ENCODE measurements at places on chromosomes 16 and 17.
A peak's percentile ranks its signal among the peaks of the same experiment; 100 is the strongest.

GRCh38 chr16:56334761-56335160, 90.6 kb downstream of the AMFR start:
- DNase-seq, result no peak

GRCh38 chr17:1945621-1946020, 79.5 kb downstream of the RTN4RL1 start:
- DNase-seq, result no peak

- no peak for DNase-seq
These were observed 6.3 kb downstream of the SNX20 start for GRCh38 chr16:50674831-50675230.

DNA sequence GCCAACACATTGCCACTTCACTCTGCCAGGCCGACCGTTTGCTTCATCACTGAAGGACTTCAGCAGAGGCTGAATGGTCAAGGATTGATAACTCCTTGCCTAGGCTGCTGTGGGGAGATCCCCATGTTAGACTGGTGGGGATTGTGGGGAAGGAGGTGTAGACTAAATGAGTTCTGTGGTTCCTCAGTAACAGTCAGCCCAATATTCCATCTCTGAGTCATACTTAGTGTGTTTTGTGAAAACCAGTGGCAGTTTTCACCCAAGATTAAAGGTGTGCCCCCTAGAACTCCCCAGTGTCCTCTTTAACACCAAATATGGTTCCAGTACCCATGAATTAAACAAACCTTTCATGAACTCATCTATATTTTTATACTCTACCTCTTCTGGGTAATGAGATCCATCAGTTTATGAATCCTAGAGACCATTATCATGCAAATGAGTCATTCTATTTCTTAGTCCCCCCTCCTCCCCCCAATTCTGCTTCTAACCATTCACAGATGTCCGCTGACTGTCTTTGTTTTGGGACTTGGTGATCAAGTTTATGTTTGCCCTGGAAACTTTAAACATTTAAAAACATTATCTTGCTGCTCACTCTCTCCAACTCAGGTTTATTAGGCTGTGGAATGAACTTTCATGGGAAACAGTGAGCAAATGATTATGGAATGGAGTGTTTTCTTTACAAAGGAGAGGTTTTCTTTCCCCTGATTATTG, 66.8 kb upstream of the GAS7 start:
- no peak for DNase-seq

GRCh38 chr17:47240806-47241205, 12.8 kb upstream of the ITGB3 start:
- no peak for DNase-seq

DNA sequence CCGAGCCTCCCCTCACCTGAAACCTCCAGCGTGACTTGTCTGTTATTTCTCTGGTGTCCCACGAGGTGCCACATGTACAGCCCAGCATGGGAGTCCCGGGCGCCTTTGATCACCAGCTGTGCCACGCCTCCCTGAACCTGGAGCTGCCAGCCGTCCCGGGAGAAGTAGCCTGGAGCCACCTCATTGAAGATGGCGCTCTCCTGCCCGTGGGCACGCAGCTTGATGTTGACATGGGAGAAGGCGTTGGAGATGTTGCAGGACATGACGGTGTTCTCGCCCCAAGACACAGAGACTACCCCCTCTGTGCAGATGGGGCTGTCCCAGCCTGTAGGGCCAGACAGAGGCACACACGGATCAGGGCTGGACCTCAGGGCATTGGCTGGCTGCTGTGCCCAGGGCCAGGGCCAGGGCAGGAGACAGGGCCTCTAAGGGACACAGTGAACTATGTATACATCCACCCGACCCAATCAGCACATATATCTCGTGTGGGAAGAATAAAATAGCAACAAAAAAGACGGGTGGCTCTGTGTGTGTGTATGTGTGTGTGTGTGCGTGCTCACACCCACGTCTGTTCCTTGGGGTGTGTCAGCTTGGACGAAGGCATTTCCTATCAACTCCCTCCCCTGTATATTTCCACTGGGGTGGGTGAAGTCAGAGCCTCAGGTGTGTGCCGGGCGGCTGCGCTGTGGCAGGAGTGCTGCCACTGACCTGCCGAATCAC, 7.3 kb upstream of the CD7 start:
- DNase-seq, result no peak

DNA sequence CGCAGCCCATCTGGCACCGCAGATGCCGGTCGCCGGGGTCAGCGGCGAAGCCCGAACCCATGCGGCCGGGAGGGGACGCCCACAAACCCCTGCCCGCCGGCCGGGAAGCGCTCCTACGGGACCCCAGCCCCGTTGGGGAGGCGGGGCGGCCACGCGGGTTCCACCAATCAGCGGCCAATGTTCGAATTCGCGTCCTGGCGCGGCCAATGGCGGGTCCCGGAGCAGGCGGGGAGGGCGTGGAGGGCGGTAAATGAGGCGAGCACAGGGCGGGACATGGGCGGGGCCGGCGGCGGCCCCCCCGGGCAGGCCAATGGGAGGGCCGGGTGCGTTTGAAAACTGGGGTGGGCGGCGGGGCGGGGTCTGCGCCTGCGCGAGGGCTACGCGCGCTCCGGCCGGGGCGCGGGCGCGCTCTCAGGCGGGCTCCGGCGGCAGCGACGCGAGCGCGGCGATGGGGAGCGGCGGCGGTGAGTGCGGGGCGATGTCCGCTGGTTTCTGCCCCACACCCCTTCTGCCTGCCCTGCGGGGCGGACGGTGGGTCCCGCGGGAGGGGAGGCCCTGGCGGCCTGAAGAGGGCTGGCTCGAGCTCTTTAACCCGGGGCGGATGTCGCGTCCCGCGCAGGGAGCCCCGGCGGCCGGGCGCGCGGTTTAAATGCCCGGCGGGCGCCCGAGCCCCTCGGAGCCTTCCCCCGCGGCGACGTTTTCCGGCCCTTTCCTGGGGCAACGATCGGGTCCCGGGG, at the start of gene CCNF:
TSS of gene CCNF (plus strand) at position 414 of the 737 bp plus-strand sequence. CDS start at position 449, 35 bp downstream.
- DNase-seq, result peak; percentile 60

GRCh38 chr17:44137891-44138709, 3.6 kb upstream of the HROB start:
- no peak for DNase-seq

- no peak for DNase-seq
These were observed 71.6 kb downstream of the GPR139 start for GRCh38 chr16:20001856-20002707.

DNA sequence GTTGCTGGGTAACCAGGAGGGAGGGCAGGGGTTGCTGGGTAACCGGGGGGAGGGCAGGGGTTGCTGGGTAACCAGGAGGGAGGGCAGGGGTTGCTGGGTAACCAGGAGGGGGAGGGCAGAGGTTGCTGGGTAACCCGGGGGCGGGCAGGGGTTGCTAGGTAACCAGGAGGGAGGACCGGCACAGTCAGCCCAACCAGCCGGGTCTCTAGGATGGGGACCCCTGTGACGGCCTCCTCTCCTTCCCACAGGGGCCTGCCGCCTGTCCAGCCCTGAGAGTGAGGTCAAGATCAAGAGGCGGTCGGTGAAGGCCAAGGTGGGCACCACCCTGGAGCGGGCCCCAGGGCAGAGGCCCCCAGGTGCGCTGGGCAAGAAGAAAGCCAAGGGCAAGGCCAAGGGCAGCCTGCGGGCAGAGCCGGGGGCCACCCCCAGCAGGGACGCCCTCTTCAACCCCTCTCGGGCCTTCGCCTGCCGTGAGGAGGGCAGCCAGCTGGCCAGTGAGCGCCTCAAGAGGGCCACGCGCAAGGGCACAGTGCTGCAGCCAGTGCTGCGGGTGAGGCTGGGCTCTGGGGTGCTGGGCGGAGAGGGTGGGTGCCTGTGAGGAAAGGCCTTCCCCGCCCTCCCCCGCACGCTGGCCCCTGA, 54.6 kb downstream of the ACTG1 start:
- no peak for DNase-seq

DNA sequence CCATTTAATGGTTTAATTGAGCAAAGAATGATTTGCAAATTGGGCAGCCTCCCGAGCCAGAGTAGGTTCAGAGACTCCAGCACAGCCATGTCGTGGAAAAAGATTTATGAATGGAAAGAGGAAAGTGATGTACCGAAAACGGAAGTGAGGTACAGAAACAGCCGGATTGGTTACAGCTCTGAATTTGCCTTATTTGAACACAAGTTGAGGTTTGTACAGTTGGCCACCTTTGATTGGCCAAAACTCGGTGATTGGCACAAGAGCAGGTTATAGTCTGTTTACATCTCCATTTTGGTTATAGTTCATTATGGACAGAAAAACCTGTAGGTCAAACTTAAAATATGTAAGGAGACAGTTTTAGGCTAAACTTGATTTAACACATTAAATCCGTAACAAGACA, 44.5 kb downstream of the TENT4B start:
- DNase-seq, result no peak

- DNase-seq, result no peak
These were observed 22.0 kb downstream of the BAHCC1 start for GRCh38 chr17:81417049-81417878.

DNA sequence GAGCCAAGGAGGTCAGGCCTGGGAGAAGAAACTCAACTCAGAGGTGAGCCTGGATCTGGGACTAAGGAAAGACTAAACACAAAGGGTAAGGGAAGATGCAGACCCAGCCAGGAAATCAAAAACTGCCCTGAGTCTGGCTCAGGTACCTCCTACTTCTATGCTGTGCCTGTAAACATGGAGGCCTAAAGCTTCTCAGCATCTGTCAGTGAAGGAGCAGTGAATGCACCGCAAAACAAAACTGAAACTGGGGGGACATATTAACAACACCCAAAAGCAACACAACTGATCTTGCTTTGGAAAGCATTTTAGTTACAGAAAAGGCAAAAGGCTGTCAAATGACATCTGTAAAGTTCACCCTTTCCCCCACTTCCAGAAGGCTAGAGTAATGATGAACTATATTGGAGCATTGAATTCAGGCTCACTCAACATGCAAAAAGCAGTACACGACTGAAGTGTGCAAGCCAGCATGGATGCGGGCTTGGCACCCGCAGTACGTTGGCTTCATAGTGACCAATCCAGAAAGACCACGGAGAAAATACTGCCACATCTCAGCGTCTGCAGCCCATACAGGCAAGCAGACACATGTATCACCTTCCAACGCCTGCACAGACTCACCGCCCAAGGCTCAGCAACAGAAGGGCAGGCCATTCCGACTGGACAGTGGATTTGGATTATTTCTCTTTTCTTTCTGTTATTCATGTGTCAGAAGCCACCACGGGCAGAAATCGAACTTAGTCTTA, 3.8 kb downstream of the TBC1D16 start:
- no peak for DNase-seq

DNA sequence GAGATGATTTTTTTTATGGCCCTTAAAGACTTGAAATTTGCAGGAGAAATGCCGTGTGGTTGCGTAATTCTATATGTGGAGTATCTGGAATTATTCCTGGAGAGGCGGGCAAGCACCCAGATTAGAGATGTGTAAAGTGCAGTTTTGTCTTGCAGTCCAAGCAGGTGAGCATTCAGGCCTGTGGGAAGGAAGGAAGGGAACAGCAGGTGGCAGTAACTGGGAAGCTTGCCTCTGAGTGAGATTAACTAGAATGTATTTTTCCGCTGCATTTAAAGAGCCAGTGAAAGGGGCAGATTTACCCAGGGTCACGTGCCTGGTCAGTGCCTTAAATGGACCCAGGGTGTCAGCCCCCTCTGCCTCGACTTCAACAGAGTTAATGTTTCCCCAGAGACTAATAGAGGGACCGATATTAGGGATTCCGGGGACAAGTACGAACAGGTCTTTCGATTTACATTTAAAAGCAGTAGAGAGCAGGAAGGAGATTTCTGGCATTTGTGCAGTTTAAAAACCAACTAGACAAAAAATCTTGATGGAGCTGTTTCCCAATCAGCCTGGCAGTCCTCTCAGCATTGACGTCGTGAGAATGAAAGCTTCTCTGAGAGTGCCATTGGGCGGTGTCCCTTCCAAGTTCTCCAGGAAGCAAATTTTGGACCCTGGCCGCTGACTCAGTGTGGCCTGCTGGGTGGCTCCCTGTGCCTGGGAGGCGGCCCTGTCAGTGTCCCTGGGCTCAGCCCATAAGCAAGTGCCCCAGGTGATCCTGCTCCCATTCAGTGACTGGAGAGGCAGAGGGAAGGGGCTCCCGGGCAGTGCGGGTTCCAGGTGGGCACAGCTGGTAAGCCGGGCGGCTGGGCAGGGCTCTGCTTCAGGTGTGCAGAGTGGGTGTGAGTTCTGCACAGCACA, 38.2 kb downstream of the KSR1 start:
- no peak for DNase-seq

GRCh38 chr16:12646490-12647274, 157.0 kb downstream of the CPPED1 start:
- no peak for DNase-seq

GRCh38 chr17:72022328-72023275, 98.2 kb upstream of the SOX9 start:
- DNase-seq, result no peak

DNA sequence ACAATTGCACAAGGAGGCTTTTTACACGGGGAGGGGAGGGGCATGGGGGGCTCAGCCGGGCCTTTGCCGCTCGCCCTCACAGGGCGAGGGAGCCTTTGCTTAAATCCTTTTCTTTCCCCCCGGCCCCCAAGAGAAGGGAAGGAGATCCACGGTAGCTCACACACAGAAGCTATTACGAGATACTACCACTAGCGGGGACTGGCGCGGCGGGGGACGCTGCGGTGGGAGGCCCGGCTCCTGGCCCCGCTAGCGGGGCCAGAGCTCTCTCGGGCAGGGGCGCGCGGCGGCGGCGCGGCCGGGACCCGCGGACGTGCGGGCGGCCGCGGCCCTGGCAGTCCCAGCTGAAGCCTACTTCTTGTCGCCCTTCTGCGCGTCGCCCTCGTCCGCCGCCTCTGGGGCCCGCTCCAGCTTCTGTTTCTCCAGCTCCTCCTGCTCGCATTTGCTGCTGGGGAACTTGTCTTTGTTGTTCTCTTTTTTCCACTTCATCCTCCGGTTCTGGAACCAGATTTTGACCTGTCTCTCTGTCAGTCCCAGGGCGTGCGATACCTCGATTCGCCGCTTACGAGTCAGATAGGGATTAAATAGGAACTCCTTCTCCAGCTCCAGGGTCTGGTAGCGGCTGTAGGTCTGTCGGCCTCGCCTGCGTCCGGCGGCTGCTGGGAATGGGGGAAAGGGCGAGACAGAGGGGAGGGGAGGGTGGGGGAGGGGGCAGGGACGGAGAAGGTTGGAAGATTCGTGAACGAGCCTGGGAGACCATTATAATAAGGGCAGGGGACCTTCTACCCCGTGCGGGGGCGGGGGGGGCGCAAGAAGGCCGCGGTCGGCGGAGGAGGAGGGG, 2.0 kb downstream of the HOXB8 start:
- no peak for DNase-seq

DNA sequence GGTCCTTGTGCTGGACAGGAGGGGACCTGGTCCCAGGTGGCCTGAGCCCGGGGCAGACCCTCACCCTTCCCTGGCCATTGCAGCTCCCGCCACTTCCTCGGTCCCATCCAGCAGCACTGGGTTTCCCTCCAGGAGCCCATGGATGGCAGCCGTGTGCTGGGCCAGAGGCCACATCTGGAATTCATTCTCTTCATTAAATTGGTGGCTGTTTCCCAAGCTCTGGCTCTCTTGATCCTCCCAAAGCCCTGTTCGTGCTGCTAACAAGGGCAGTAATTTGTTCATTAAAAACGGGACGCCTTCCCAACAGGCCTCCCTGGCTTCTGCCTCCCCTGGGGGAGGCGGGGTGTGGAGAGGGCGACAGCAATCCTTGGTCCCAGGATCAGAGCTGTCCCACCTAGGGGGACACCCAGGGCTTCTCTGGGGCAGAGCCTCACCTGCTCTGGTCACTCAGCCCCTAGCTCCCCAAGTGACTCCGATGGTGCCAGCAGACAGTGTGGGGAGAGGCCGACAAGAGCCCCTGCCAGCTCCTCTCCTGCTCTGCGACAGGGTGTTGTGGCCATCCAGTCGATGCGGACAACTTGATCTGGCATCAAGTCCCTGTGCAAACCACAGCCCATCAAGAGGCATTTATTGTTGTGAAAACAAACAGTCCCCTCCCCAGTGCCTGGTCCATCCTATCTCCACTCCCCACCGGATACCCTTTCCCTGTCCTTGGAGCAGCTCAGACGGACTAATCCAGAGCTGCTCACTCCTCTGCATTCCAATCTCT, 44.0 kb downstream of the SDK2 start:
- DNase-seq, result no peak

All from NCI-H1048 (cell line).